ENCODE measurements at places on chromosomes 12 and 14. TPM values are rescaled to one million over a fixed set of nuclear protein-coding genes. Genes with fewer than 3 reads are reported as not detected.

ZBTB39 gene
- total RNA-seq, result 9.9 TPM

RASSF9 gene
- 5.6 TPM for total RNA-seq

ASCL1 gene
- total RNA-seq, result not detected

CLEC1A gene
- total RNA-seq, result 12.1 TPM

TAS2R20 gene
- 2.3 TPM for total RNA-seq

EPYC gene
- total RNA-seq, result not detected

SIX4 gene
- 0.51 TPM for total RNA-seq

FITM1 gene
- total RNA-seq, result 0.63 TPM

KRT77 gene
- not detected for total RNA-seq

DNA sequence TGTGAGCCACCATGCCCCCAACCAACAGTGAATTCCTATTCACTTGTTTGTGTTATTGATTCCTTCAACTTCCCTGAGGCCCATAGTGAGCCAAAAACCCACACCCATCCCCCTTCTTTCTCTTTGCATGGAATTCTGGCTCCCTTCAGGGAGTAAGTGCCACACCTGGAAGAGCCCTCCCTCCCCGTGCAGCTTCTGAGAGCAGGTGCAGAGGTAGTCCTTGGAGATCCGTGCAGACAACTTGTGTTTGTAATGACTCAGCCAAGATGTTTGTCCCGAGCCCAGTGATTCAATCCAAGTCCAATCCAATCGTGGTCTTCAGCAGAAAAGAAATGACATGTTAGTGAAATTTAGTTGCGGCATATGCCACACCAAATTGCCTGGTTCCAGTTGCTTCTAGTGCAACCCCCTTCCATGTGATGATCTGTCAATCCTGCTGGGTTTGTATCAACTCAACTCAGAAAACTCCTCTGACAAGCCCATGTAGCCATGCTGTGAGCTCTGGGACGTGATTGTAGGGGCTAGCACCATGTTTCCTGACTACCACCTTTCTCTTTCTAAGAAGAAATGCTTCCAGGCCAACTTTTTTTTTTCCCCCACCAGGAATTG is 27.5 kb downstream of the GPRC5A start:
- DNase-seq, result no peak

DNA sequence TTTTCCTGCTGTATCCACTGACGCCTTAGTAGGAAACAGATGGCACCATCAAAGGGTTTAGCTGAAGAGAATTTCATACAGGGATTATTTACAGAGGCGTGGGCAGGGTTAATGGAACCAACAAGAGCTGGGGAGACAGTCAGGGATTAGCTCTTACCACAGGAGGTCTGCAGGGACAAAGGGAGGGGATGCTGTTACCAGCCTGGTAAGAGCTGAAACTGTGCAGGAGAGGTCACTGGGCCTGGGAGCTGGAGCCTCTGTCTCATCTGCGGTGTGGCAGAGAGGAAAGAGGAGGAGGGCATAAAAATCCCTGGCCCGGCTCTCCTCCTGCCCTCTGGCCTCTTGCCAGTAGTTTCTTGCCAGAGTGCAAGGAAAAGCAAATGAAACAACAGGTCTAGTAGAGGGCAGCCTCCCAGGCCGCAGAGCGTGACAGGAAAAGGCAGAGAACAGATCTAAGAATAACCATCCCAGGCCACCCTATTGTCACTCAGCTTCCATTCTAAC is 18.9 kb upstream of the POC1B start:
- DNase-seq, result peak; percentile 87

DNA sequence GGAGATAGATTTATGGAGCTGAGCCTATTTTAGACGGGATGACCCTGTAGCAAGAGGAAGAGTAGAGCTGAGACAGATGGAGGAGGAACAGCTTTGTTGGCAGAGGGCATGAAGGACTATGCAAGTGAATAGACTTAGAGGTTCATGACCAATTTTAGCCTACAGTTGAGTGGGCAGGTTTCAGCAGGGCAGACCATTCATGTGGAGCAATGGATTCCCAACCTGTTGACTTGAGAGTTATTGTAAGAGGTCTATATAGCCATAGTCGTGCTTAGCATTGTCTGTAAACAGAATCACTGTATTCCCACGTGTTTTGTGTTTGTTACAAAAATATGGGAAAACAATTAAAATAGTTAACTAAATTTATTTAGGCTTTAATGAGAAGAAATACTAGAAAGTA is 116.8 kb downstream of the CFAP54 start:
- DNase-seq, result no peak

GRCh38 chr12:49131051-49131893 is at the start of gene TUBA1B:
Gene TUBA1B (minus strand): TSS chr12:49131395. CDS start chr12:49131300, 95 bp downstream.
- DNase-seq, result peak; percentile 93

GRCh38 chr12:104471336-104471735 is 14.6 kb downstream of the CHST11 start:
- no peak for DNase-seq

GRCh38 chr12:91274916-91275315 is 92.3 kb upstream of the DCN start:
- no peak for DNase-seq

- no peak for DNase-seq
Observed at GRCh38 chr14:90511795-90512328, 115.0 kb downstream of the CALM1 start.

DNA sequence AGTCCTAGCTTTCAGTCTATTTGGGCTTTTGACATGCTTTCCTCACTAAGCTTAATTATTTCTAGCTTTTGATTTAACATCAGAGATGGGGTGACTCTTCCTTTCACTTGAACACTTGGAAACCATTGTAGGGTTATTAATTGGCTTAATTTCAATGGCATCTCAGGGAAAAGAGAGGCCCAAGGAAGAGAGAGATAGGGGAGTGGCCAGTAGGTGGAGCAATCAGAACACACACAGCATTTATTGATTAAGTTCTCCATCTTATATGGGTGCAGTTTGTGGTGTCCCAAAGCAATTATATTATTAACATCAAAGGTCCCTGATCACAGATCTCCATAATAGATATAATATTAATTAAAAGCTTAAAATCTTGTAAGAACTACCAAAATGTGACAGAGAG is 1466.1 kb upstream of the SEL1L start:
- no peak for DNase-seq

DNA sequence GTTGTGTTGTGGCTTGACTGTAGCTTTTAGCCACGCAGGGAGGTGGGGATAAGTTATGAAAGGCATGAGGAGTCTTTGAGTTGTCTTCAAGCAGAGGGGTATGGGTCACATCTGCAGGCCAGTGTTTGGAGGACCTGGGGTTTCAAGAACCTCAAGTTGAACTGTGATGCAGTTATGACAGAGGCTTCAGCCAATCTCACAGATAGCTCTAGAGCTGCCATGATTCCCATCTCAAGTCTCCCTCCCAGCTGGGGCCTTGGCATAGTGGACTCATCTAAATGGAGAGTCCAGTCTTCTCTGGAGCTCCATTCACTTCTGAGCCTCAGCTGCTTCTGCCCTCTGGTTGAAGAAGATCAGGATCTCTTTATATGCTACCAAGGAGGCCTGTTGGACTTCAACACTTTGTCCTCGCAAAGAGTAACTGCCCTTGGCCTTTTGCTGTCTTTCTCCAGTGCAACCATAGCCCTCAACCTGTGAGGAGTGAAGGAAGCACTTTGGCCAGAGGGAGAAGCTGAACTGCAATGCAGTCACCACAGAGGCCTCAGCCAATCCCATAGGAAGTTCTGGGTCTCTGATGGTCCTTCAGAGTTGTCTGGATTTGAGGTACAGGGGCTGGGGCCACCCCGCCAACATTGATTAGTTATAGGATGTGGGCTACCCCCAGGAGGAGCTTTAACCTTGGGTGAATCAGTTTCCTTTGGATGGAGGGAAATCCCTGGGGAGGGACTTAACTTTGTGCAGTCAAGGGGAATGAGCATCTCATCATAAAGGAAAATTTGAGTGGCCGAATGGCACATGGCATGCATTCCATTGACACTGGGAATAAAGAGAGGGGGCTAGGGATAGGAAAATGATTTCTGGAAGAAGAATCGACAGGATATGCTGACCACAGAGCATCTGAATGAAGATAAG is 230.5 kb downstream of the PCNX1 start:
- no peak for DNase-seq

GRCh38 chr12:67677166-67677565 is 28.6 kb downstream of the DYRK2 start:
- no peak for DNase-seq

DNA sequence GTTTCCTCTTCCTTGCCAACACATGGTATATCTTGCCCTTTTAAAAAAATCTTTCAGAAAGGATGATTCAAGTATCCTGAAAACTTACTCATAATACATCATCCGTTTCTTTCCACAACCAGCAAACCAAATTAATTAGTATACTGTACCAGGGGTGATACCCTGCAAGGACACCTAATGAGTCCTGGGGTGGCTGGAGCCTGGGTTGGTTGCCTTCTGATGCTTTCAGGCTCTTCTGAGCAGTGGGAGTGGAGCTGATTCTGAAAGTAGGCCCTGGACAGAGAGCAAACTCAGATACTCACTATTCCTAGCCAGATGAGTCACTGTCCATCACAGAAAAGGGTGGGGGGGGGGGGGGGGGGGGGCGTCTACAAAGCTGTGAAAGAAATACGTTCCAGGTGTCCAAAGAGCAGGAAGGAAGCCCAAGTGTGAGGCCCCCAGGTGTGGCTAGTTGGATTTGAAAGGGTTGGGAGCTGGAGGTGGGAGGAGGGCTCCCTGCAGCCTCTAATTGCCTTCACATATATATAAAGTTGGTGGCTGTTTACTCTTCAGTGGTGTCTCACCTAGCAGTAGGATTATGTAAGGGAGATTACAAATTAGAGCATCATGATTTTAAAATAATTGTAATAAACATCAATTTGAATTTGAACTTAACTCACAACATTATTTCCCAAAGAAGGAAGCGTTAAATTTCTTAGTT is 36.5 kb downstream of the FBXO33 start:
- DNase-seq, result no peak

GRCh38 chr14:88515499-88516221 is 39.1 kb downstream of the PTPN21 start:
- no peak for DNase-seq

DNA sequence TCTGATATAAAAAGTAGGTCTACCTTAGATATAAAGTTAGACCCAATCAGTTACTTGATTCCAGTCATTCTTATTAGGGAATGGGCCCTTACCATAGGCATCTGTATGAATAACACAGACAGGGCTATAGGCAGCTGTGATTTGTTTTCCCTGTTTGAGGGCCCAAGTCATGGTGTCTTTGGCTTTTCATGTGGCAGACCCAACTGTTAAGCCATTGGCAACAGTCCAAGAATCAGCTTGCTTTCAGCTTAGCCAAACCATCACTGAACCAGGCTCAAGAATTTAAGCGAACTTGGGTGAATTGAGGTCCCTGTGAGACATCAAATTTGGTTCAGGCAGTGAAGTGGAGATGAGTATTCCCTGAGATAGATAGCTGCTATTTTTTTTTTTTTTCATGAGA is 111.2 kb downstream of the LRRIQ1 start:
- DNase-seq, result no peak

- DNase-seq, result peak; percentile 62
Observed at GRCh38 chr12:120361506-120362208, 7.3 kb downstream of the MSI1 start.

GRCh38 chr14:88045705-88046104 is 40.8 kb downstream of the GPR65 start:
- DNase-seq, result no peak

- DNase-seq, result peak; percentile 93
Observed at GRCh38 chr12:111437816-111438454, 32.2 kb downstream of the SH2B3 start.

All from dermis microvascular lymphatic vessel endothelial cell (primary cell).